Stimulated activated CD8-positive, alpha-beta memory T cell treated with anti-CD3 and anti-CD28 coated beads, Interleukin-4, amount 100 ng/mL, for 1 hour (primary cell): ENCODE measurements at places on chromosomes 11 and 22.
A peak's percentile ranks its signal among the peaks of the same experiment; 100 is the strongest.

DNA sequence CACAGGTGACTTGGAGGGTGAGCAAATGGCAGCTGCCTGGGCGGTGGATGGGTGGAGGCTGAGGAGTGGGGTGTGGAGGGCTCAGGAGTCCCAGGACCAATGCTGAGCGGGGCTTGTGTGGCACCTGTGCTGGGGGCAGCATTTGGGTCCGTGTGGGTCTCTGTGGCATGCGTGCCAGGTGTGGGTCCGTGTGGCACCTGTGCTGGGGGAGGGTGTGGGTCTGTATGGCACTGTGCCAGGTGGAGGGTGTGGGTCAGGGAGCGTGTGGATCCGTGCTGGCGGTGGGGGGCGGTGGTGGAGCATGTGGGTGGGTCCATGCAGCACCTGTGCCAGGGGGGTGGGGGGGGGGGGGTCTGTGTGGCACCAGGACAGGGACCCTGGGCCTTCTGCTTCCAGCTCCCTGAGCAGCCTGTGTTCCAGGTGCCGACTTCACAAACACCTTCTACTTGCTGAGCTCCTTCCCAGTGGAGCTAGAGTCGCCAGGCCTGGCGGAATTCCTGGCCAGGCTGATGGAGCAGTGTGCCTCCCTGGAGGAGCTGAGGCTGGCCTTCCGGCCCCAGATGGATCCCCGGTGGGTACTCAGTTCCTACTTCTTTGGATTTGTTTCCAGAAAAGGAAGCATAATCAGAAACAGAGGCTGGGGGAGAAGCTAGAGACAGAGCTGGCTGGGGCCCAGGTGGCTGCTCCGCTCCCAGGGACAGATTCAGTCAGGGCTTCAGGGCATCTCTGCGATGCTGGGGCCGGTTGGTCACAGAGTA lies 14.7 kb downstream of the SELENOO start:
- no peak for DNase-seq

- no peak for DNase-seq
Measured at GRCh38 chr11:75319035-75319877, 32.2 kb downstream of the ARRB1 start.

GRCh38 chr11:68127714-68128681 lies 6.8 kb upstream of the CHKA start:
- DNase-seq: no peak

- no peak for DNase-seq
Measured at GRCh38 chr11:94132823-94133408, 4.3 kb downstream of the PANX1 start.

- DNase-seq: no peak
Measured at GRCh38 chr22:31829505-31829904, 75.7 kb downstream of the DEPDC5 start.

GRCh38 chr11:82814379-82814778 lies 80.7 kb upstream of the FAM181B start:
- DNase-seq: no peak

GRCh38 chr11:68383976-68384501 lies 71.6 kb downstream of the LRP5 start:
- DNase-seq: peak; percentile 27

- DNase-seq: no peak
Measured at GRCh38 chr11:78688460-78688859, 113.8 kb upstream of the NARS2 start.

DNA sequence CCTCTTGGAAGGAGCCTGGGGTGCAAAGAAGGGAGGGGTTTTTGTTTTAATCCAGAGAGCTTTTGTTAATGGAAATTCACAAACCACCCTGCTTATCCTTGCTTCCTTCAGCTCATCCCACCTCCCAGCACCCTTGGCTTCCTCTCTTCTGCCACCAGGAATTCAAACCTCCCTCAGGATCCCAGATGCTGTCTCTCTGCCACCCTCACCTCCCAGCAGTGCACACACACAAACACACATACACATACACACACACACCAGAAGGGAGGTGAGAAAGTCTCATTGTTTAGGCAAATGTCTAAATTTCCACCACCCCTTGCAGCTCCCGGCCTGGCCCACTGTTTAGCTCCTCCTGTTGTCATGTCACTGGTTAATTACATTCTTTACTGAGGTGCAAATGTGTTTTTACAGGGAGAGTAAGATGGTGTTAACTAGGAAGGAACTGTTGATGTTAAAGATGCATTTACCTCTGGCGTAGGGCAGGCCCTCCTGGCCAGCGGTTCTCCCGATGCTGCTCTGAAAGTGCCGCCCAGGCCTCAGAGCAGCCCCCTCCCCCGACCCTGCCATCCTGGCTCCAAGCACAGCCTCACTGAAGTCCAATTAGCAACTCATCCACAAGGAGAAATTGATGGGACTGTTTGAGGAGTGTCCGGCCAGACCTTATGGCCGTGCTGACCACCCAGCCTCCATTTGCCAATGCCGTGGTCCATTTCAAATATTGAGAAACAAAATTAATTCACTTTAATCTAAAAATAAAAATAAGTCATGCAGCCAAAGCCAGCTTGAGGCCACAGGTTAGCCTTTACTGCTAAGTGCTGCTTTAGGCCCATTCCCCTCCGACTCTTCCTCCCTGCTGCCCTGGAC lies 165.4 kb downstream of the FEZ1 start:
- DNase-seq: no peak

- no peak for DNase-seq
Measured at GRCh38 chr11:124519850-124520549, 23.5 kb downstream of the OR8B12 start.

DNA sequence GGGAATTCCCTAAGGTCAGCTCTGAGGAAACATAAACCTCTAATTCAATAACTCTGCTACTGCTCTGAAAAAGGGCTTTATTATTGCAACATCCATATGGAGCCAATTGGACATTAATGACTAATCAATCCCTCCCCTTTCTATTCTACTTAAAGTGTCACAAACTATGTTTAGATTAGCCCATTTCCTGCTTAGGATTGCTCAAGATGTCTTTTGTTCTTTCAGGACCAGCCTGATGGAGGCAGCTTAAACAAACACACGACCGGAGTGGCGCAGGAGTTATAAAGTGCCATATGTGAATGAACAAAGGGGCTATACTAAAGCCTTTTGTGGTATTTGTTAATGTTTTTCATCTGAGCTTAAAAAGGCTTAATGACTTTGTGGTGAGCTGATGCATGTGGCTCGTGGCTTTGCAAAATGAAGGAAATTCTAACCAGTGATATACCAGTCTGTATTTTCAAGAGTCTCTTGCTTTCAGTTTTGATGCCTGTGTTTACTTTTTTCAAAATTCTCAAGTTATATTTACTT lies 354.4 kb downstream of the SOX6 start:
- no peak for DNase-seq
